Fibroblast of upper back skin (primary cell): ENCODE measurements at places on chromosomes 1 and 21.

GRCh38 chr21:44572959-44573583 is 458 bp upstream of the KRTAP10-4 start:
- no peak for DNase-seq

- no peak for DNase-seq
These were observed 1.1 kb downstream of the SERBP1 start for GRCh38 chr1:67429011-67429527.

DNA sequence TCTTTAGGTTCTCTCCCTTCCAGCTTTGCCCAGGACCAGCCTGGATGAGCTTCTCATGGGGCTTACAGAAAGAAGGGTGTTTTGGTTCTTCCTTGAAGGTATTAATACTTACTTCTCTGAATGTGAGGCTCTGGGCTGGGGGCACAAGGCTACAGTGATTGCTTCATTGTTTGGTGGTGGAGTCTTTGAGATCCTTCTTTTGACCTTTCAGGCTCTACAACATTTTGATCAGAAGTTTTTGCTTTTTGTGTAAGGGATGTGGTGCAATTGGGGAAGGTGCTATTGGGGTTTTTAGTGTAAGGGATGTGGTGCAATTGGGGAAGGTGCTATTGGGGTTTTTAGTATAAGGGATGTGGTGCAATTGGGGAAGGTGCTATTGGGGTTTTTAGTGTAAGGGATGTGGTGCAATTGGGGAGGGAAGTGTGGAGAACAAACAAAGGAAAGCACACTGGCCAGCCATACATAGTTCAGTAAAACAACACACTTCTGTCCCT is 103.6 kb upstream of the IVNS1ABP start:
- no peak for DNase-seq

DNA sequence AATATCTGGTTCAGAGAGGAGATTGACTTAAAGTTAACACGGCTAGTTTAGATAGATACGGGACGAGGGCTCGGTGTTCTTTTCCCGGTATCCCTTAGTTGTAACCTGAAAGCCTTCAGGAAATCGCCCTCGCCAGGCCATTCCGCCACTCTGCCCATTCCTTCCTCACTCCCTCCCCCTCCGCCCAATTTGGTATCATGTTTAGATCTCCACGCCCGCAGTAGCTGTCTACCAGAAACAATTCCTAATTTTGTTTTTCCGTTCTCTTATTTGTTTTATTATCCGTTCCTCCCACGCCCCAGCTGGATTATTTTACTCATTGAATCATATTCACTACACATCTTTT is 685 bp upstream of the VAMP4 start:
- peak; percentile 32 for DNase-seq

DNA sequence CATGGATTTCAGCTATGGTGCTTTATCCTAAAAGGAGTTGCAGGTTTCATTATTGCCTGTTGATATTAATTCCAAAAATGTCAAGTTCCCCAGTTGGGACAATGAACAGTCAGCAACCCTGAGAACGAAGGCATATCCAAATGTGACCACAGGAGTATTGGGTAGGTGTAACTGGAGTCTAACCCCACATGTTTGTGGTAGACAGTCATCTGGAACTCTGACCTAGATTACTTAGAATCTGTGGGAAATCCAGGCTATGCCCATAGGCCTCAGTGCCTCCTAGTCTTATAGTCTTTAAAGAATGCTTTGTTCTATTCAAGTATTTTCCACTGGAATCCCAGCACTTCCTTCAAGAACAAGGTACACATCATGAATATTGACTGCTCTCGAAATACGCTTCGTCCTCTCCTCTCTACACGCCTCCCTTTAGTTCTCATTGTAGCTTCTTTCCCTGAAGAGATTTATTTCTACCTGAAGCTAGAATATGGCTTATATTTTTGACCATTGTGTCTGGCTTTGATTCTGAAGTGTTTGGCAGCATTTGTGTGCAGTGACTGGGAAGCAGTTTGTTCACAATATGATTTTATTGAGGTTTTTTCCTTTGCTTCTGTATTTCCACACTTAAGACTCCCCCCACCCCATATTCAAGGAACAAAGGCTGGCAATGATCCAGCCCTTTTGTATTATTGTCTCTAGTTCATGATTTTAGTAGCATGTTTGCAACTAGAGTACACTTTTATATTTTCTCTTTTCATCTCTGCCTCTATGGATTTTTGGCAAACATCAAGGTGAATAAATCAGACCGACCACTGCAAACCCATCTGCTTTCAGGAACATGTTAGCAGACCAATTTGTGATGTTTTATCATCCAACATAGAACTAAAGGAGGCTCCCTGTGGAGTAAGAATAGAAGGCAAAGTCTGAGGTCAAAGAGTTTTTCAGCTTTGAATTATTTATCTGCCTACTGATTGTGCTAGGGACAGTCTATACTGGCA is 178.6 kb downstream of the GPR52 start:
- peak; percentile 53 for DNase-seq

GRCh38 chr1:184563308-184563707 is 176.5 kb downstream of the C1orf21 start:
- peak; percentile 32 for DNase-seq

DNA sequence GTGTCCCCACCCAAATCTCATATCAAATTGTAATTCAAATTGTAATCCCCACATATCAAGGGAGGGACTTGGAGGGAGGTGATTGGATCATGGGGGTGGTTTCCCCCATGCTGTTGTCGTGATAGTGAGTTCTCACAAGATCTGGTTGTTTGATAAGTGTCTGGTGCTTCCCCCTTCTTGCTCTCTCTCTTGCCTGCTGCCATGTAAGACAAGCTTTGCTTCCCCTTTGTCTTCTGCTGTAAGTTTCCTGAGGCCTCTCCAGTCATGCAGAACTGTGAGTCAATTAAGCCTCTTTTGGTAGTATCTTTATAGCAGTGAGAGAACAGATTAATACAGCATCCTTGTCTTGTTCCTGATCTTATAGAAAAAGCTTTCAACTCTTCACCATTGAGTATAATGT is 6.5 kb upstream of the LRRC39 start:
- no peak for DNase-seq

DNA sequence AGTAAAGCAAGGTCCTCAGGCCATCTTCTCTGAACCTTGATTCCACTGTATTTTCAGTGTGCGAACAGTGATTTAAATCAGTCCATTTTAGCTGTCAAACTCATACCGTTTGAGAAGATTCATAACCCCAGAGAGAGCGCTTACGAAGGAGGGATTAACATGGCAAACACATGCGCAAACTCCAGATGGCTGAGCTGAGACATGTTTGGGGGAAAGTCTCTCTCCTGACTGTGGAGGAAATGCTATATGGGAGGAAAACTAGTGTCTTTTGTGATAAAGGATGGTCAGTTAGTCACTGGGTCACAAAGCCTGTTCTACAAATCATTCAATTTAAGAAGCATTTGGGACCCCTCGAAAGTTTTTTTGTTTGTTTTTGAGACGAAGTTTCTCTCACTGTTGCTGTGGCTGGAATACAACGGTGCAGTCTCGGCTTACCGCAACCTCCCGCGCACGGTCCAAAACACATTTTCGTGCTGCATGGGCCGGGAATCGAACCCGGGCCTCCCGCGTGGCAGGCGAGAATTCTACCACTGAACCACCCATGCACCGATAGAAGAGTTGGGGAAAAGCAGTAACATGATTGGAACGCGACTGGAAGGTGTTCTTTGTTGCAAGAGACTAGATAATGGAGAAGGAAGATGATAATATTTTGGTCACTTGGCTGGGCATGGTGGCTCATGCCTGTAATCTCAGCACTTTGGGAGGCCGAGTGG is 58.4 kb upstream of the CXADR start:
- peak; percentile 97 for DNase-seq

DNA sequence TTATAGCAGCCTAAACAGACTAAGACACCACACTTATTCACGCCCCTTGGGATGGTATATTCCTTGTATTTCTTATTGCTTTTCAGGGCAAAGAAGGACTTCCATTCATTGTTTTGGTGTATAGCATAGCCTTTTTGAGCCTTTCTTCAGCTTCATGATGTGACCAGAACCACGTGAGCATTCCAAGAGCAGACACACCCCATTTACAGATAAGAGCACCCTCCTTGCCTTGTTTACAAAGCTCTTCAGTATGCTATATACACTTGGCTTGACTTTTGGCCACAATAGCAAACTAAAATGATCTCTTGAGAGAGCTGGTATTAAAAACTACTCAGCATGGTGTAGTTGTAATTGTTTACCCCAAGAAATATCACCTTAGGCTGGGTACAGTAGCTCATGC is 78.7 kb downstream of the PIK3R3 start:
- DNase-seq: no peak

DNA sequence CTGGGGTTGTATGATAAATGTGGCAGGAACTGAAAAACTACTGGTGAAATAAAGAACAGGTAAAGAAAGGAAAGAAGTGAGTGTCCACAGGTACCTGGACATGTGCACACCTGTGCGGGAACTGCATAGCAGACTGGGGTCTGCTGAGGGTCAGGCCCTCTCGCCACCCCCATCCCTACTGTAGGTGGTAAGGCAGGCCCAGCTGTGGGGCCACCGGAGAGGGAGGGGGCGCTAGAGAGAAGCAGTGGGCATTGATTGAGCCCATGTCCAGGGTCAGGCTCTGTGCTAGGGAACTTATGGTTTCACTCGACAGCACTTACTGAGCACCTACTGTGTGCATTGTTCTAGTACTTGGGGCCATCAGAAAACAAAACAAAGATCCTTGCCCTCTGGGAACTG is 400.5 kb downstream of the MATN1 start:
- no peak for DNase-seq

DNA sequence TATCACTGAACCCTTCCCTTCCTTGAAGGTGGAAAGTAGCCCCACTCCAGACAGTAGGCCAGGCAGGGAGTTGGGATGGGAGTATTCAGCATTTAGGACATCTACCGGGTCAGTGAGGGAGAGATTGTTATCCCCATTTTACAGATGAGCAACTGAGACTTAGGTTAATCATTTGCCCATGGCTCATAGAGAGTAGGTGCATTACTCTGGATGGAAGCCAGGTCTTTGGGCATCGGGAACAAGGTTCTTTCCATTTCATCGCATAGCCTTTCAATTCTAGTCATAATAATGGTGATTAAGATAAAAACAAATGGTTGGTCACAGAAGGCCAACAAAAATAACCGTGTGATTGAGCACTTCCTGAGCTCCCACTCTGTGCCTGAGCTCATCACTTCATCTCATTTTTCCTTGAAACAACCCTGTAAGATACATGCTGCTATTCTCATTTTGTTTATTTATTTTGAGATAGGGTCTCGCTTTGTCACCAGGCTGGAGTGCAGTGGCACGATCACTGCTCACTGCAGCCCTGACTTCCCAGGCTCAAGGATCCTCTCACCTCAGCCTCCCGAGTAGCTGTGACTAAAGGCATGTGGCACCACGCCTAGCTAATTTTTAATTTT is 64.8 kb downstream of the NAV1 start:
- peak; percentile 68 for DNase-seq

DNA sequence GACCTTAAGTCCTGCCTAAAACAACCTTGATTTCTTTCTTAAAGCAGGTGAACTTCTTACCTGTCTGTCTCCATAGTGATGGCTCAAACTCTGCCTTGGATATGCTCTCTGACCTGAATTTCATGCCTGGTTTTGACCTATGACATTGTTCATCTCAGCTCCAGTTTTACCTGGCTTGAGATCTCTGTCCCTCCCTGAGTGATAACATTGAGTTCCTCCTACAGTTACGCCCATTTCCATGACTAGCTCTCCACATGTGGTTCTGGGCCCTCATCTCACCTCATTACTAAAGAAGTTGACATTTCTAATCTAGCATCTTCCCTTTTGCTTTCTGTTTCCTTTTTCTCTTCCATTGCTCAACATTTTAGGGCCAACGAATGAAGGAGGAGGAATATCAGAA is 233.1 kb downstream of the HHIPL2 start:
- DNase-seq: no peak

DNA sequence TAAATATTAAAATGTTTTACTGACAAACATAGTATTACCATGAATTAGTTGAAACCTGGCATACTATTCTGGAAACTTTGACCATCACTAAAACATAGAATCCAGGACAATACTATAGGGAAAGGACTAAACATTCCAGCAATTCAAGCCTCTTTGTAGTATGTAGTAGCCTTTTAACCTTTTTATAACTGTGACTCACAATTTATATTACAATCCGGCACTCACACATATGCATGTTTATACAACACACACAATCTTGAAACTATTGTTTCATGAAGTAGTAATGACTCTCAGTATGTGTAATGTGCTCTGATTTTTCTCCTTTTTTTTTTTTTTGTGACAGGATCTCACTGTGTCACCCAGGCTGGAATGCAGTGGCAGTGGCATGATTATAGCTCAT is 64.3 kb downstream of the ANKRD13C start:
- DNase-seq: peak; percentile 14

DNA sequence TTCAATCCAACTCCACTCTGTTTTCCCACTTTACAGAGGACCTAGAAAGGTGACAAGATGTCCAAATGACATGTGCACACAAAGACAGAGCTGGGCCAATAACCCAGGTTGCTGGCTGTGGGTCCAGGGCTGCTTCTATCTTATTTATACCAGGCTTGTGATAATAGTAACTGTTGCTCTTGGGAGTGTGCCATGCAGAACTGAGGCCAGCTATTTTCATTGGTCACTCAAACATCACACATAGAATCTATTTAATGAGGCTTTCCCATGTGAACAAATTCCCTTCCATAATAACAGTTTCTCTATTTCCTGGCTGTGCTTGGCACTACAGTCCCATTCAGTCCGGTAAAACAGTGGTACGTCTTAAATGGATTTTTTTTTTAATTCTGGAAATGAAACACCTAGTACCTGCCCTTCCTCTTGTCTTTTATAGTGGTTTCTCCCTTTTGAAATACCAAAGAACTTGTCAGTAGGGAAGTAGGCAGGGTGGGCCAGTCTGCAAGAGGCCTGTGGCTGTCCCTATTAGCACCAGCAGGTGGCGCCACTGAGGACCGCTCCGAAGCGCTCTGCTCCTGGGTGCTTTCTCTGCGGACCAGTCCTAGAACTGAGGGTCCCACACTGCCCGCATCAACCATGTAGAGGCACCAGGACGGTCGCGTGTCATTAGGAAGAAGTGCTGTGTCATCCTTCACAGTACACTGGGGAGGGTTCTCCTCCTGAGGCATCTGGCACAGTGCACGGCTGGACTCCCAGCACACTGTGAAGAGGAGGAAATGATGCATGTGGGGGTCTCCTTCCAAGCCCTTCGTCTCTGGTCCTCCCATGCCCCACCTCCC is 52.1 kb downstream of the GPR161 start:
- DNase-seq: peak; percentile 37

- DNase-seq: peak; percentile 100
These were observed at the start of gene MAP3K7CL for GRCh38 chr21:29130270-29130969. TSS of gene MAP3K7CL (plus strand) at chr21:29130644. CDS start at chr21:29133345, 2,701 bp downstream.
